ENCODE measurements at places on chromosomes 6 and 20. TPM values are rescaled to one million over a fixed set of nuclear protein-coding genes. Genes with fewer than 3 reads are reported as not detected.

Gene SLC26A8
- total RNA-seq, result 0.10 TPM

Gene RIMS4
- 0.40 TPM for total RNA-seq

Gene CASS4
- 0.27 TPM for total RNA-seq

Gene SYCP2L
- 0.12 TPM for total RNA-seq

Gene TRPC4AP
- 79.0 TPM for total RNA-seq

Gene SLC22A3
- 8.1 TPM for total RNA-seq

Gene HFE
- 24.9 TPM for total RNA-seq

Gene MEI4
- 0.09 TPM for total RNA-seq

Gene NHLRC1
- 0.92 TPM for total RNA-seq

Gene FAM217A
- not detected for total RNA-seq

Gene RSPH9
- total RNA-seq, result 0.19 TPM

Gene PAK5
- 0.07 TPM for total RNA-seq

Gene CGA
- not detected for total RNA-seq

Gene PPP1R3D
- 17.9 TPM for total RNA-seq

Gene ZSCAN26
- total RNA-seq, result 14.2 TPM

Gene SCUBE3
- 0.47 TPM for total RNA-seq

Gene BPIFB4
- total RNA-seq, result not detected

Gene SLC17A1
- not detected for total RNA-seq

Gene CAP2
- total RNA-seq, result 15.7 TPM

Gene NINL
- total RNA-seq, result 9.1 TPM

Gene TNFRSF6B
- not detected for total RNA-seq

Gene LY86
- total RNA-seq, result not detected

Gene BTNL2
- total RNA-seq, result not detected

Gene TMEM244
- total RNA-seq, result not detected

Gene NHSL1
- total RNA-seq, result 26.8 TPM

Gene LRRN4
- 2.6 TPM for total RNA-seq
